Karpas-422 (cell line): ENCODE measurements at places on chromosomes 4 and X. TPM values are rescaled to one million over a fixed set of nuclear protein-coding genes. Genes with fewer than 3 reads are reported as not detected.

DNA sequence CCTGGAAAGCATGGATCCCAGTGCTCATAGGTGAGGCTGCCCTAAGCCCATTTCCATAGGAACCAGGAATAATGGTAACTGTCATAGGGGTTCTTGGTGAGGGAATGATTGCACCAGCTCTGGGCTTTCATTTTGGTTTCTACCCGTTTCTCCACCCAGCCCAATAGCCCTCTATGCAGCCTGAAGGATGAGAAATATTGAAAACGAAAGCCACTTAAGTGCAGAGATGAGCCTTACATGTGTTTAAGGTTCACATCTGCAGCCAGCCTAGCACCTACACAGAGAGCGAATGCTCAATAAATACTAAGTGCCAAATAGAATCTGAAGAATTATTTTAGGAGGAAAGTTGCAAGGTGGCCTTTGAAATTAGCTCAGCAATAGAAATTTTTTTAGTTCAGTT is 60.4 kb downstream of the MCF2 start:
- no peaks in the 10 kb centered on the region for H3K36me3 ChIP-seq
- H3K4me1 ChIP-seq = no peaks in the 10 kb centered on the region
- no peak overlapping the region for H3K27ac ChIP-seq
- H3K4me3 ChIP-seq = no peak overlapping the region
- DNase-seq = no peak

DNA sequence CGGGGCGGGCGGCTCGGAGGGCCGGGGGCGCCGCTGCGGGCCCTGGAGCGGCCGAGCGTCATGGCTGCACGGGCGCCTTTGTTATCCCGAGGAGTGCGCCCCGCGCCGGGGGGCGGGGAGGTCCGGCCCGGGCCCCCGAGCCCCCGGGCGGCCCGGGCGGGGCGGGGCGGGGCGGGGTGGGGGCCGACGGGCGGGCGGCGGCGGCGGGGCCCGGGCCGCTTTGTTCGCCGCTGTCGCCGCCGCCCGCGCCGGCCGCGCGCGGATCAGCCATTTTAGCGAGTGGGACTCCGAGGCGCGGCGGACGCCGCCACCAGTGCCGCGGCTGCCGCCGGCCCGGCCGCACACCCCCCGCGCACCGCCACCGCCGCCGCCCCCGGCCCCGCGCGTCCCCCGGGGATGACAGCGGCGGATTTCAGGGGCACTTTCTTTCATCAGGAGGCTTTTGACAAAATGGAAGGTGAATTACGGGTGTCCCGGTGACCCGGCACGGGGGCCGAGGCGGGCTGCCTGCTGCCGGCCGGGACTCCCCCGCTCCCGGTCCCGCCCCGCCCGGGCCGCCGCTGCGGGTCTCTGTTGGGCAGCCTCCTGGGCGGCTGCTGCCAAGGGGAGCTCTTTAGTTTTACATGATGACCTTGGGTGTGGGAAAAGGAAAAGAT is 1.2 kb downstream of the HMGB3 start:
- no peaks in the 10 kb centered on the region for H3K36me3 ChIP-seq
- H3K4me3 ChIP-seq = peak overlapping the region; percentile 65
- peaks cover 7% of the 10 kb centered on the region for H3K4me1 ChIP-seq
- no peak overlapping the region for H3K27ac ChIP-seq
- DNase-seq = no peak
- H3K27me3 ChIP-seq = no peaks in the 10 kb centered on the region

DNA sequence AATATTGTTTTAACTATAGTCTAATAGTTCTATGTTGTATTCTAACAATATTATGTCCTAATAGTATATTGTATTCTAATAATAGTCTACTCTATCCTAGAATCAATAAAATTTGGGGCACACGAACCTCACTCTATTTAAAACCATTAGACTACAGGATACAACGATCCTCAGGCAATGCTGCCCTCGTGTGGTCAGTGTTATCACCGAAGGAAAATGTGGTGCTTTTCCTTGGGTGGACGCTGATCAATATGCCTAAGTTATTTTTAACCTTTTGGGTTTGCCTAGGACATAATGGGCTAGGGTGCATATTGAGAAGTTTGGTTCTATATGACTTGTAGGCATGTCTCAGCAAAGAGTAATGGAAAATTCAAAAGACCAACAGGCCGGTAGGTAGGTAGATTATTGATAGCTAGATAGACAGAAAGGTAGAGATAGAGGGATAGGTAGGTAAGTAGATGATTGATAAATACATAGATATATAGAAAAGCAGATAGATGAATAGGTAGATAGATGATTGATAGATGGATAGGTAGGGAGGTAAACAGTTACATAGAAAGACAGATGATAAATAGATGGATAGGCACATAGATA is 75.1 kb downstream of the PRKX start:
- no peaks in the 10 kb centered on the region for H3K36me3 ChIP-seq
- no peaks in the 10 kb centered on the region for H3K27me3 ChIP-seq
- H3K4me1 ChIP-seq = peaks cover 10% of the 10 kb centered on the region

- no peaks in the 10 kb centered on the region for H3K36me3 ChIP-seq
- no peak overlapping the region for H3K27ac ChIP-seq
- peak; percentile 65 for DNase-seq
Measured at GRCh38 chrX:114959729-114960128, 57.7 kb downstream of the IL13RA2 start.

POF1B gene
- total RNA-seq = 14.4 and 16.9 TPM in 2 replicates

DNA sequence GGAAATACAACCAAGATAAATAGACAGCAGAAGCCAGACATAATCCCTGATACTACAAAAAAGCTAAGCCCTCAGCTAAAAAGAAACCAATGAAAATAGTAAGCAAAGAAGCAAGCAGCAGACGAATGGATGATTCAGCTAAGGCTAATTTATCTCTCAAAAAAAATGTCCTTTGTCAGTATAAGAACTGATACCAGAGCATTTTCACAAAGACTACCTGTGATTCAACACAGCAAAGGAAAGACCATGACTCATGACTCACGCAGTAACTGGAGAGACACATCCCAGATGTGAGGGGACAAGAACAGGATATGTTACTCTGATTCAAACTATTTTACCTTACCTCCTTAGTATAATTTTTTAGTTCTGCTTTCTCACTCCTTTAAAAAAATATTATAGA is 22.7 kb upstream of the TMPRSS11F start:
- no peak overlapping the region for H3K27ac ChIP-seq
- H3K4me3 ChIP-seq = no peak overlapping the region
- H3K36me3 ChIP-seq = no peaks in the 10 kb centered on the region

GRCh38 chr4:163344147-163345125 is 744 bp downstream of the NPY5R start:
- H3K36me3 ChIP-seq = no peaks in the 10 kb centered on the region
- no peak for DNase-seq
- H3K4me1 ChIP-seq = no peaks in the 10 kb centered on the region
- no peak overlapping the region for H3K27ac ChIP-seq

DNA sequence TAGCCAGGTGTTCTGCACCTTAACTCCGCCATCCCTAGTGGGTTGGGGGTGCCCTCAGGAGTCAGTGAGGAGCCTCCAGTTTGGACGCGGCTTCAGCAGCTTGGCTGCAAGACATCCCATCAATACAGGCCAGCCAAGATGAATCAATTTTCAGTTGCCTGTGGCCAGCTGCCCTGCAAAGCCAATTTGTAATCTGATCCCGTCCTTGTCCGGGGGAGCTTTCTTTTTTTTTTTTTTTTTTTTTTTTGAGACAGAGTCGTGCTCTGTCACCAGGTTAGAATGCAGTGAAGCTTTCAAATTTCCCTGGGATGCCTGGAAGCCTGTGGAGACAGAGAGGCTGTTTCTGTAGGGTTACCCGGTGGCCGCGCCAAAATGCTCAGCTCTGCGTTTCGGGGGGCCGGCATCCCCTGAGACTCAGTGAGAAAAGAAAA is 192.5 kb downstream of the ASMT start:
- no peak overlapping the region for H3K27ac ChIP-seq
- no peak for DNase-seq
- H3K36me3 ChIP-seq = no peaks in the 10 kb centered on the region
- no peaks in the 10 kb centered on the region for H3K27me3 ChIP-seq
- no peak overlapping the region for H3K4me3 ChIP-seq

NDNF gene
- total RNA-seq = not detected in 2 replicates

DNA sequence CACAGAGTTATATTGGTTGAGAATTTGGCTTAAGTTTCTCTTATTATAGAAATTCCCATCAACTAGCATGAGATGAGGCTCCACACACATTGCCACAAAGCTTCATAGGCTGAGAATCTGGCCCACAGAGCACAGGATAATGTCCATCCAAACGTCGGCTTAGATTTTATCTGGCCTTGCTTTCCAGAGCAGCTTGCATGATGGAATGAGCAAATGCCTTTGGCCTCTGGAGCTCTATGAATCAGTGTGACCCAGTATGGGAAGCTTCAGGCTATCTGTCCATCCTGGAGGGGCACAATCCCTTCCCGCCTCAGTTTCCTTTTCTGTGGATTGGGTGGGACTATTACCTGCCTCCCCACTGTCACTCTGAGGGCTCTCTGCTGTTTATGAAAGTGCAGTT is 131.5 kb upstream of the NDP start:
- no peak for DNase-seq
- H3K27me3 ChIP-seq = no peaks in the 10 kb centered on the region; the same call in 1 of the 2 replicates
- H3K4me3 ChIP-seq = no peak overlapping the region
- no peaks in the 10 kb centered on the region for H3K36me3 ChIP-seq

SUPT20HL1 gene
- total RNA-seq = not detected in 2 replicates
